Activated naive CD4-positive, alpha-beta T cell treated with anti-CD3 and anti-CD28 coated beads, Interleukin-2, amount 50 U/mL, for 16 hours (primary cell): ENCODE measurements at places on chromosomes 7 and 10.

DNA sequence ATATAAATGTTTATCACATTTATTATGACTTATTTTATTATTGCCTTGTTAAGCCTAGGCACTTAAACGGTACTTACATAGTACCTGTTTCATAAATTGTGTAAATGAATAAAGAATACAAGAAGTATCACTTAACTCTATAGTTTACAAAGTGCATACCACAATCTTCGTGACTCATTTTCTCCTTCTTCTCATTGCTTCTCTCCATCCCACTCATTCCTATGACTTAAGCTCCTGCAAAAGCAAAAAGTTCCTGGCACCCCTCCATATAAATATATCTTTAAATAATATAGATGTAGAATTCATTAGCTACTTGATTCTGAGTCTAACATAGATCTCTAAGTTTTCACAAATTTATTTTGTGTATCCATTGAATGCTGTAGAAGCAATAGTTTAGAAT lies 1382.0 kb upstream of the CELF2 start:
- no peak for DNase-seq

- DNase-seq = no peak
These were observed 42.6 kb downstream of the CDK6 start for GRCh38 chr7:92793656-92794205.

DNA sequence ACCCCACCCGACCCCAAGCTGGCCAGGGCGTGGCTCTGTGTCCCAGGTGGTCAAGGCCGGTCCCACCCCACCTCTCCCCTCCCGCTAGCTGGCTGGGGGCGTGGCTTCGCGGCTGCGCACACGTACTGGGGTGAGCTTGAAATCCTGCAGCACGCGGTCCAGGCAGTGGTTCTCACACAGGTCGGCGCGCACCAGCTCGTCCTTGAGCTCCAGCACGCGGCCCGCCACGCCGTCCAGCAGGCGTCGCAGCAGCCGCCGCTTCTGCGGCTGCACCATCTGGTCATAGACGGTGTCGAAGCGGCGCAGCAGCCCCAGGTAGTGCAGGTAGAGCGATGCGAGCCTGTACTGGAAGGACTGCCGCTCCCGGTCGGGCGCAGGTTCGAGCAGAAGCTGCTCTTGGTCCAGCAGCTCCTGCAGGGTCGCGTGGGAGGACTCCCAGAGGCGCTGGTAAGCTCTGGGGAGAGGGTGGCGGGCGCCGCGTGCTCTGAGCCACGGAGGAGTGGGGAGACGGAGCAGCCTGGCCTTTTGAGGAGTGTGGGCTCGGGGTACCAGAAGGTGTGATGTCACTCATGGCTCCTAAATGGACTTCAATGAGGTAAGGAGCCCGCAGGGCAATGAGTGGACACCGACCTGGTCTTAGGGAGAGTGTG lies 5.8 kb downstream of the H2BK1 start:
- no peak for DNase-seq

GRCh38 chr7:92657391-92657790 lies 67.2 kb upstream of the FAM133B start:
- DNase-seq = no peak

- no peak for DNase-seq
These were observed 15.1 kb downstream of the FAM53B start for GRCh38 chr10:124728830-124729661.

- no peak for DNase-seq
These were observed 95.9 kb downstream of the ANKRD61 start for GRCh38 chr7:6127110-6127490.

DNA sequence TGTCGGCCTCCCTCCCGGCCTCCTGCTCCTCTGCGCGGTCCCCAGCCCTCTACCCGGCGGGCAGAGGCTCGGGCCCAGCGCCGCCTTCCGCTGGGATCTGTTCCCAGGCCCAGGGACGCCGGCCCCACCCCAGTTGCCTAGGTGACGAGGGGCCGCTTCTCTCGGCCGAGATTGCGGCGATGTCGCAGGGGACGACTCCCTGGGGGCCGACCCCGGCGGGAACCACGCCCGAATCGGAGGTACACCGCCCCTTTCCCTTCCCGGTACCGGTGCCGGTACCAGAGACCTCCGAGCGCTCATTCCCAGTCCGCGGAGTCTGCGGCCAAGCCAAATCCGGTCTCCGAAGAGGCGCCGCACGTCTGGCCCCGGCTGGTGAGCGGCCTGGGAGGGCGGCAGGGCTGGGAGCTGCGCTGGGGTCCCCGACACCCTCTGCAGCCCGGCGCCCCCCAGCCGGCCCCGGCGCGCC lies at the start of gene CABCOCO1:
CABCOCO1 (plus strand) TSS at position 136 of the 466 bp plus-strand sequence; CDS start at position 180, 44 bp downstream.
- no peak for DNase-seq

DNA sequence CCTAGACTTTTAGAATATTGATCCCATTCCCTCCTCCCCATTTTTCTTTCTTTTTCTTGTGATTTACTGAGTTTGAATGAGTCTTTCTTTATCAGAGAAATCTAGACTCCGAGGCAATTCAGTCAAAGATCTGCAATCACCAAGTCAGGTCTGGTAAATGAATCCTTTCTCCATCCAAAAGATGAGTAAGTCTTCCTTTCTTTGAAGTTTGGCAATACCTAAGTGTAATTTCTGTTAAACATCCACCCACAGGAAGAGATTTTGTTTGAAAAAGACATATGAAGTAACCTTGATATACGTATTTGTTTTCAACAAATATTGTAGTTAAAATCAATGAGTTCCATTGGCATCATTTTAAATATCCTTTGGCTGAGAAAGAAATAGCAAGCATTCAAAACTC lies 58.3 kb downstream of the SLC39A12 start:
- DNase-seq = no peak

GRCh38 chr7:44977304-44977958 lies 1.4 kb downstream of the MYO1G start:
- peak; percentile 69 for DNase-seq

GRCh38 chr10:7407368-7408290 lies 3.2 kb downstream of the SFMBT2 start:
- peak; percentile 59 for DNase-seq

DNA sequence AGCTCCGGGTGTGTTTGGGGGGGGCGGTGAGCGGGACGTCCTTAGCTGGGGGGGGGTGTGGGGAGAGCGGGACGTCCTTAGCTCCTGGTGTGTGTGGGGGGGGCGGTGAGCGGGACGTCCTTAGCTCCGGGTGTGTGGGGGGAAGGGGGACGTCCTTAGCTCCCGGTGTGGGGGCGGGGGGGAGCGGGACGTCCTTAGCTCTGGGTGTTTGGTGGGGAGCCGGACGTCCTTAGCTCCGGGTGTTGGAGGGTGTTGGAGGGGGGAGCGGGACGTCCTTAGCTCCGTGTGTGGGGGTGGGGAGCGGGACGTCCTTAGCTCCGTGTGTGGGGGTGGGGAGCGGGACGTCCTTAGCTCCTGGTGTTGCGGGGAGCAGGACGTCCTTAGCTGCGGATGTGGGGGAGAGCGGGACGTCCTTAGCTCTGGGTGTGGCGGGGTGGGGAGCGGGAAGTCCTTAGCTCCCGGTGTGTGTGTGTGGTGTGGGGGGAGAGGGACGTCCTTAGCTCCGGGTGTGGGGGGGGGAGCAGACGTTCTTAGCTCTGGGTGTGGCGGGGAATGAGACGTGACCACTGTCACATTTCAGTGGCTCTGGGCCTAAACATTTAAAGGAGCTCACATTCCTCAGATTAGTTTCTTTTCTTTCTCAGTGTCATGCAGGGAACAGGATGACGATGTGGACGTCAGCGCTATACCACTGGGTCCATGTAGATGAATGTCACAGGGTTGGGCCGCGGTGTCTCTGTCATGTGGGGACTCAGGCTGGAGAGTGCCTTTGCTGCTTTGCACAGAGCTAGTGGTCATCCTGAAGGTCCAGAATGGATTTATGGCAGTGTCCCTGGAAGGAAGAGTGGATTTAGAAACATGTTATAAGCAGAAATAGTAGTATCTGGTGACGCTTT lies 7.5 kb downstream of the DYNC2I1 start:
- DNase-seq = peak; percentile 38

GRCh38 chr7:14191686-14192098 lies 202.2 kb upstream of the ETV1 start:
- DNase-seq = no peak

GRCh38 chr10:22631646-22632278 lies 82.6 kb downstream of the PIP4K2A start:
- no peak for DNase-seq

DNA sequence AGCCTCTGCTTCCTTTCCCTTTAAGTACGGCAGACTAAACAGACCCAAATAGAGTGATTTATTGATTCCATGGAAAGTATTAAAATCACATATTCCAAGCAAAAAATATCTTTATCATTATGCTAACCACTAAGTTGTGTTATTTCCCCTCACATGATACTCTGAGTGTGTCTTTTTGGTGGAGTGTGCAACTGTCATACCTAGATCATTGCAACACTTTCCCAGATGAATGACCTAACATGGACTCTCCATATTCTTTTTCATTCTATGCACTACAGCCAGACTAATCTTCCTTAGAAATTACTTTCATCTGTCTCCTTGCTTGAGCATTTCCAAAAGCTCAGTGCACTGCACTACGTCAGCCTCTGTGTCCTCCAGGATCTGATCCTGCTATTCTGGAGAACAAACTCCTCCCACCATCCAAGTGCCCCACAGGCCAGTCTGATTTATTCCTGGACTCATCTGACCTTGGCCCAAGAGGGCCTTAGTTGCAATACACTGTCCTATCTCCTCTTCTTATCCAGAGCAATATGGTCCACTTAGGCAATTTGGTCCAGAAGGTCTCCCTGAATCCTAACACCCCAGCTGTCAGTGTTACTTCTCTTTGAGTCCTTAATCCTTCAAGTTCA lies 263.3 kb upstream of the KLF6 start:
- no peak for DNase-seq

- DNase-seq = no peak
These were observed 8.2 kb upstream of the LRRC18 start for GRCh38 chr10:48947690-48948469.

DNA sequence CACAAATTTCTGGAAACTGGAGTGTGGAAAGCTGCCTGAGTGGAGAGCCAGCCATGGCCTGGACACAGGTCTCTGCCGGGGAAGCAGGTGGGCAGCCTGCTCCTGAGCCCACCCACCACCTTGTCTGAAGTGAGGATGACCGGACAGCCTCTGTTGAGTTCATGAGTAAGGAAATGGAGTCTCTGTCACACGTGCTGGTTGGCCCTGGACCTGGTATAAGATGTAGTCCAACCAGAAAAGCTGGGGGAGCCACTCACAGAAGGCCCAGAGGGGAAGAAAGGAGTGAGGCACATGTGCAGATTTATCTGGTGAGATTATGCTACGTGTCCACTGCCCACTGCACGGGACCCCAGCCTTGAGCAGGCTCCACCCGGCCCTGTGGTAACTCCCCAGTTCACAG lies 383.5 kb downstream of the GRID1 start:
- DNase-seq = no peak

DNA sequence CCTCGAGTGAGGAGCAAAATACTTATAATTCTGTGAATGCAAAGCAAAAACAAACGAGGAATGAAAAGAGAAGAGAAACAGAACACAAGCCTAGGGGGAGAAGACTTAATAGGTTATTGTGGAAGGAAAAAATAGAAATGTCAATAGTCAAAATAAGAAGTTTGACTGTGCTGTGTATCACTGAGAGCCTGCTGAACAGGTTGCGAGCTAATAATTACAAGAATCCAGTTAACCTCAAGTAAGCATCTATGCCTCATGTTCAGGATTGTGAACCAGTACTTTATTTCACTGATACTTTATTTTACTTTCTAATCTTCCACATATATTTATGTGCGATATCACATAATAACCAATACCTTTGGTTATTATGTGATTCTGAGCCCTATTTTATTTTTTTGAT lies 316.7 kb downstream of the OTUD1 start:
- DNase-seq = no peak

DNA sequence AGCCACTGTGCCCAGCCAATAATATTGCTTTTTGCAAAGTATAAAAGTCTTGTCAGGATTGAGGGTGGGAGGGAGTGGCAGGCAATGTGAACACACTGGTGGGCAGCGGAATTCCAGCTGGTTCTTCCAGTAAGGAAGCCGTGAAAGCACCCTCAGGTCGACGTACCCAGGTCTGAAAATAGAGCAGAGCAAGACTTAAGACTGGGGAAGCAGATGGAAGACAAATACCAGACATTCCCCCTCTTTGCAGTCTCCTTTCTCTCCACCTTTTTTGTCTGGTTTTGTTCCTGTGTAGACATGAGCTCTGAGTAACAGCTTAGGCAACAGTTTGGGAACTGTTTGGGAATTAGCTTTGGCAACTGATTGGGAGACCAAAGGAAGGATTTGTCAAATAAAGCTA lies 17.6 kb upstream of the CSTF2T start:
- no peak for DNase-seq

- no peak for DNase-seq
These were observed 24.1 kb upstream of the BTBD16 start for GRCh38 chr10:122246830-122247520.

DNA sequence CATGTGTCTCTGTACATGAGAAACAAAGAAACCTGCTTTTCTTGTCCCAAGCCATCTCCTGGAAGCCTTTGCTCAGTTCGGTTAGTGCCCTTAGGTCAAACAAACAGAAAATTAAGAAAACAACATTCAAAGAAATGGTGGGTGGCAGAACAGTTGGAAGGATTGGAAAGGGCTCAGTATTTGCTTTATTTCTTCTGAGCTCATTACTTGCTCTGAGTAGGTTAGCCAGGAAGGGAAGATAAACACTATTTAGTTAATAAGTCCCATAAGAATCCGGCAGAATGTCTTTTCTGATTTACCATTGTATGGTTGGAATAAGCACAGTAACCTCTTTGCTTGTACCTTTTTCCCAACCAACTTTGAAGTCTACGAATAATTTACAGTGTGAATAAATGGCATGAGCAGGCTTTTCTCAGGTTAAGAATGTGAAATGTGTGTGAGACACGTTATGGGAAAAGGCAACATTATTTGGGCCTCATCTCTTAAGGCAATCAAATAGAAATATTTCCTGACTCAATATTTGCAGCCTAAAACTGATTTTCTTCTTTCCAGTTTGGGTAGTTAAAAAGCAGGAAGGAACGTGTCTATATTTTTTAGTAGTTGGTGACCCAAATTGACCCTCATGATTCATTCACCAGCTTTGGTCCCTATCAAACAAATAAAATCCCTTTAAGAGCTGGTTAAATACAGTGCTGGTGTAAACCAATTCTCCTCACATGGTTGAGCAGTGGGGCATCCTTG lies 158.5 kb downstream of the DKK1 start:
- no peak for DNase-seq

GRCh38 chr7:17159500-17160037 lies 138.9 kb upstream of the AHR start:
- DNase-seq = peak; percentile 14

- no peak for DNase-seq
These were observed 158.0 kb upstream of the ITGB1 start for GRCh38 chr10:33115738-33116719.

- DNase-seq = no peak
These were observed 91.1 kb upstream of the CACNA2D1 start for GRCh38 chr7:82534684-82535083.

GRCh38 chr7:7321681-7322080 lies 139.3 kb downstream of the C1GALT1 start:
- no peak for DNase-seq

- DNase-seq = no peak
These were observed 629.3 kb upstream of the NRP1 start for GRCh38 chr10:33963729-33964128.

- DNase-seq = no peak
These were observed 1.1 kb downstream of the SNX13 start for GRCh38 chr7:17939211-17939605.

GRCh38 chr7:23261843-23262452 lies 15.4 kb downstream of the GPNMB start:
- peak; percentile 54 for DNase-seq

GRCh38 chr7:137869260-137869659 lies 22.5 kb upstream of the DGKI start:
- DNase-seq = no peak

GRCh38 chr10:43781480-43782361 lies 133.0 kb upstream of the ZNF32 start:
- no peak for DNase-seq
